ENCODE measurements at places on chromosomes 11 and 22.

GRCh38 chr22:21044931-21045584, 688 bp upstream of the LRRC74B start:
- DNase-seq, result no peak

DNA sequence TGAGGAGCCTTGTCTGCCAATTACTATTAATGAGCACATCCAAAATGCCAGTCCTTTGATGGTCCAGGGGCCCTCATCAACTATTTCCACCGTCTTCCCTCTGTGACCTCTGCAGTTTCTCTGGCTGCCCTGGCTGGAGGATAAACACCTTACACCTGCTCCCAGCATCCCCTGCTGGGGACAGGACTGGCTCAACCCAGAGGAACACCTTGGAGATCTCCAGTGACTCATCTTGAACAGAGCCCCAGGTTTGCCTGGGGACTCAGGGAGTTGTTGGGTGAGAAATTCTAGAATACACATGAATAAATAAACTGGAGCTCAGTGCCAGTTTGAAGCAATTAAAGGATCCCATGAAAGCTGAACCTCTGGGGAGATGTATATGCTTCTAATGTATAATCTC, 24.0 kb upstream of the ELF5 start:
- DNase-seq, result no peak

DNA sequence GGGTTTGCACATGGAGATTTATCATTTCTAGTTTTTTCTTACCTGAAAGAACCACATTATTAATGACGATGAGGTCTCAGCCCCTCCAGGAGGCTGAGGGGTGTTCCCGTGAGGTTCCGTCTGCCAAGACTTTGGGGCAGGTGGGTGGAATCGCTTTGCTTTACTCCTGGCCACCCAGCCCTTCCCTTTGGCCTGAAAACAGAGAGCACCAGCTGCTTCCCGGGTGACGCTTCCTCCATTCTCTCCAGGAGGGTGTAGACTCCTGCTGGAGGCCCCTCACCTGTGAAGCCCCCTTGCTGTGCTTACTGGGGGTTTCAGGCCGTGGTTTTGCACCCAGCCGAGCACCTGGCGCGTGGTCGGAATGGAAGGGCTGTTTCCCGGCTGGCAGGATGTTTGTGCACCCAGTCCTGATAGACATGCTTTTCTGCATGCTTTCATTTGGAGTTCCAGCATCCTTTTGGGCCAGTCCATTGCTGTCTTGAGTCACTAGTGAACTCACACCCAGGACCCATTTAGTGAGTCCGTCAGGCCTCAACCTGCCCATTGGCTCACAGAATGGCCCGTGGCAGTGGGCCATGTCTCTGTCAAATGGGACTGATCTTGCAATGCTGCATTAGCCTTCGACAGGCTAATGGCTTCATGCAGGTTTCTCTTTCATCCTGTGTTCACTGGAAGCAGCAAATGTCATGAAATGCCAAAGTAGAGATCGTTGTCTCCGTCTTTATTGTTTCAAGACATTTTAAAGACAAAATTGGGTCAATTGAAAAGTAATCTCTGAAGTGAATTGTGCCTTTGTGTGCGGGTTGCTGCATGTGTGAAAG, 360.8 kb downstream of the TBC1D22A start:
- no peak for DNase-seq

DNA sequence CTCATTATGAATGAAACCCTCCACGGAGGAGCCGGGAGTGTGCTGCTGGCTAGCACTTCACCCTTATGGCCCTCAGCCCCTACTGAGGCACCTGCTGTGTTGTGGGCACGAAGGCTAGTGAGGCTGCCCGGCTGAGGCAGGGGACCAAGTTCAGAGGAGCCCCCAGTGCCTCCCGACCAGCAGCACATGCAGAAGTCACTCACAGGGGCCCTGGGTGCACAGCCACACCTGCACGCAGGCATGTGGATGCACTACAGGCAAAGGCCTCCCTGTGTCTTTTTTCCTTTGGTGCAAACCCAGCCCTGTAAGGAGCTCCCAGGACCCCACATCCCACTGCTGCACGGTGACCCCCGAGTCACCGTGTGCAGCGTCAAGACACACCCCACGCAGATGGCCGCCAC, 261.5 kb downstream of the BRD1 start:
- no peak for DNase-seq

DNA sequence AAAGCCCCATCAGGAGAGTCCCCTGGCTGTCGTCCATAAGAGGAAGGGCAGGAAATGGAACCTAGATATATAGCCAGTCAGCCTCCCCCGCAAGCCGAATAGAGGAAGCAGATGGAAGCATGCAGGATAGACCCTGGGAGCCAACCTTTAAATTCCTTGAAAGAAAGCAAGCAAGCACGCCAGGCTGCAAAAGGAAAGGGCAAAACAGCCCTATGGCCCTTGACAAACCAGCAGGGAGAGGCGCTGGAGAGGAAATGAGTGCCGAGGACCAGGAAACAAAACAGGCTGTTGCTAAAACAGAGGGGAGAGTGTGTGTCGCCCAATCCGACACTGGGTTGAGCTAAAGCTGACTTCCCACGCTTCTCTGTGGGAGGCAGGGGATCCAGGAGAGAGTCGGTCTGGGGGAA, 203.5 kb upstream of the MTNR1B start:
- DNase-seq, result no peak

GRCh38 chr11:94754819-94755218, 13.3 kb upstream of the AMOTL1 start:
- DNase-seq, result no peak
